Kidney epithelial cell (primary cell): ENCODE measurements at places on chromosomes 1 and 21. TPM values are rescaled to one million over a fixed set of nuclear protein-coding genes. Genes with fewer than 3 reads are reported as not detected.

DNA sequence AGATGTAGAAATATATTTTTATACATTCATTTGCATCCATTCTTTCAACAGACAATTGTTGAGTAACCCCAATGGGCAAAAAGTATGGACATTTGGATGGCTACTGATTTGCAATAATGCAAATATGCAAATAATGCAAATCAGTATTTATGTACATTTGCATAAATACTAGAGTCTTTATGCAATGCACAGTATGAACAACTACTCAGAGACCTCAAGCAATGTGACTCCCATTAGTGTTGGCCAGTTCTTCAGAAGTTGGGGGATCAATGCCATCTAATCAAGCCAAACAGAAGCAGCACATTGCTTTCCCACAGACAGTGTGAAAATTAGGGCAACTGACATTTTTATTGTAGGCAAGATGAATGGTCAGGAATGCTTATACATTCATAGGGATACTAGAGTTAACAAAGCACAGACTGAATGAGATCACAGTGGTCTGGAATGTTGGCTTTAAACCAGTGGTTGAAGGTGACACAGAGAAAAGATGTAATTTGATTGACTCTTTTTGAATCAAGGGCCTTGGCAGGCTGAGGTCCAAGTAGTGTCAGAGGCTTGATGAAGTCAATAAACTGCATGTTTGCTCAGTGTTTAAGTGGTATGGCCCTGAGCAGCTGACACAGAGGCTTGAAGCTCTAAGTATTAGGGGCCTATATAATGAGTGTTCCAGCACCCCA is 256.6 kb downstream of the CTH start:
- no peak for DNase-seq

DNA sequence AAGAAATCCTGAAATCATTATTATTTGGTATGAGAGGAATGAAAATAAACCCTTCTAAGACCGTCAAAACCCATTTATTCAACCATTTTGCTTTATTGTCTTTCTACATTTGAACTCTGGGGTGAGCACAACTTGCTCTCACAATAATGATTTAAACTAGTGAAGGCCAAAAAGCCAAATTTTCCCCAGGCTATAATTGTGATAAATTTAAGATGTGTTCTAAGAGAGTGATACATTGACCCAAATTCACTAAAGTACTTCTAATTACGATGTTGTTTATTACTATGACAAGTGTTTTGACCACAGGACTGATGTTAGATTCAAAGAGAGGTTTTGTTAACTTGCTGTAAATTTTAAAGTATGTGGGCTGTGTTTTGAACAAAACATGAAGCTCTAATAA is 670.9 kb upstream of the NR5A2 start:
- DNase-seq: no peak

DNA sequence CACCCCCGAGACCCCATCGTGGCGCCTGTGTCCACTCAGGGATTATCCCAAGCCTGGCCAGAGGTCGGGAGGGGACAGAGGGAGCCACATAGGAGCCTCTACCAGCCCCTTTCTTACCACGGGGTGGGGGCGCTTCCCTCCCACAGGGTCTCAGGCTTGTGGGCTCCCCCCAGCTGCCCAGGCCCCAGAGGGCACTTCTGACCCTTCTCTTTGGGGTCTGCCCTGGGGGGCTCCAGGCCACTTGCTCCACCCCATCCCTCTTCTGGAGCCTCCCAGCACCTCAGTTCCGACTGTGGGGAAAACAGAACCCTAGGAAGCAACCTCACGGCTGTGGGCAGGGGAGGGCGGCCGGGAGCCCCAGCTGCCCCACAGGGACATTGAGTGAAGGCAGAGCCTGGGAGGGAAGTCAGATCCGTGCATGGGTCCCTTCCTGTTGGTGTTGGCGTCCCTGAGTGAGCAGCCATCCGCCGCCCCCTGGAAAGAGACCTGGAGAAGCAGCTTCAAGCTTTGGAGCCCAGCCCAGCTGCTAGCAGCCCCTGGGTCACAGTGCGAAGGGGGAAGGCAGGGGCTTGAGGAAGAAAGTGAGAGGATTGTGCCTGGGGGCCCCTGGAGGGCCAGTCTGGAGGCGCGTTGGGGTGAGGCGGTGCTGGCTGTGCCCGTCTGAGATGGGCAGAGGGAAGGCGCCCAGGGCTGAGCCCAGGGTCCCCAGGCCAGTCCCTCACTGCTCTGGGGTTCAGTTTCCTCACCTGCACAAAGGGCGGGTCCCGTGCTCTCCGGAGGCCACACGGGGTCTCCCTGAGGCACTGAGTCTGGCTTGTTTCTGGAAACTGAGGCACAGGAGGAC is 22.1 kb downstream of the RRP1 start:
- DNase-seq: no peak

DNA sequence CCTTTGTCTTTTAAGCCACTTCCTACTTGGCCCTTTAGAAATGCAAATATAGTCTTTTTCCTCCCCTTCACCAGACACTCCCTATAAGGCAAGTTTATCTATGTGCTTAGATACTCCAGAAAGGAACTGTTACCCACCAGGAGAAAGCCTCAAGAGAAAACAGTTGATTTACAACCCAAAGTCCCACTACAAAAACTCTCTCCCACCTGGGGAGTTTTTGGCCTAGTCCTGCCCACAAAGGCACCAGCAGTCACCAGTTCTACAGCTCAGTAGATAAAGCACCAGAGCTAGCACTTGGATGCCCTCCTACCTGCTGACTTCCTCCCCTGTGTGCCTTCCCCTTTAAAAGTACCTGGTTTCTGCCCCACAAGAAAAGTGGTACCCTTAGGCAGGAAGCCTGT is 27.7 kb upstream of the HAO2 start:
- DNase-seq: no peak

GRCh38 chr1:80837066-80837465 is 963.7 kb upstream of the ADGRL2 start:
- no peak for DNase-seq

GRCh38 chr1:74712881-74713280 is 20.0 kb downstream of the CRYZ start:
- DNase-seq: no peak

- DNase-seq: no peak
Measured at GRCh38 chr1:213980906-213981305, 6.9 kb upstream of the PROX1 start.

- no peak for DNase-seq
Measured at GRCh38 chr1:157751283-157751682, 25.6 kb downstream of the FCRL2 start.

DNA sequence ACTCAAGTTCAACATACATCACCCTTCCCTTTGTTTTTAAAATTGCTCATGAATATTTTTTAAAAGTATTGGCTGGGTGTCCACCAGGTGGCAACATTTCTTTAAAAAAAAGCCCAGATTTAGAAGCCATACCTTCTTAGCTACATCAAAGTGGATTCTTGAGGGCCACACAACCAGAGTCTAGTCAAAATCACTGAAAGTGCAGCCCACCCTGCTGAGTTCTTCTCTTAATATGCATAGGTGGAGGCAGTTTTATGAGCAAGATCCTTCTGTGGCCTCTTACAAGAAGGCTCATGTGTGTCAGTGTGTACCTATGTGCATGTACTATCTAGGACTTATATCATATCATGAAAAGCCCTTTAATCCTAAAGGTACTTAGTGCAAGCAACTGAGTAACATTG is 16.9 kb upstream of the GNG12 start:
- no peak for DNase-seq

GRCh38 chr1:111516005-111516535 is 12.6 kb upstream of the ADORA3 start:
- DNase-seq: no peak

DNA sequence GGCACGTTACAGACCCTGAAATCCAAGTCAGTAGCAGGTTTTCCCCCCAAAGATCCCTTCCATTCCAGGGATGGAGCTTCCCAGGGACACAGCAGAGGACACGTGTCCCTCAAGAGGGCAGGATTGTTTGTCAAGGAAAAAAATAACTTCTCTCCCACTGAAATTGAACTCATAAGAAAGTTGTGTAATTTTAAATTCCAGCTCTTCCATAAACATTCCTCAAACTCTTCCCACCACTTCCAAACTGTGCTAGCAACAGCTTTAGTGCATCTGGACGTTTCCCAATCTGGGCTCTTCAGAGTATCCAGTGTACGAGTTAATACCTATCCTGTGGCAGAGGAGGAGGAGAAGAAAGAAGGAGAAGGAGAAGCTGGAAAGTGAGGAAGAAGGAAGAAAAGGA is 79.6 kb downstream of the PSMG1 start:
- no peak for DNase-seq

- DNase-seq: no peak
Measured at GRCh38 chr1:153798468-153798780, 23.2 kb downstream of the SLC27A3 start.

DNA sequence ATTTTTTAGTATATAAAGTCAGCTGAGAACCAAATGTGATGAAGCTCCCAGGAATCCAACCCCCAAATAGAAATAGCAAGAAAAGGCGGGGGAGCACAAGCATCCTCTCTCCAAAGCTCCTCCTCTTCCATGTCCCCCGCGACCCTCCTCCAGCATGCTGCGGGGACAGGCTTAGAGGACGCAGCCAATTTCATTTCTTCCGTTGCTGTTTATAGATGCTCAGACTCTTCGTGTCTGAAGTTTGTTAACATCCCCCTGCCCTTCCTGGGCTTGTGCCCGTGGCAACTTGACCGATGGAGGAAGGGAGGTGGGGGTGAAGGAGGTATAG is 754 bp upstream of the NPPA start:
- no peak for DNase-seq

GRCh38 chr1:1596493-1597274 is 3.3 kb downstream of the FNDC10 start:
- no peak for DNase-seq

DNA sequence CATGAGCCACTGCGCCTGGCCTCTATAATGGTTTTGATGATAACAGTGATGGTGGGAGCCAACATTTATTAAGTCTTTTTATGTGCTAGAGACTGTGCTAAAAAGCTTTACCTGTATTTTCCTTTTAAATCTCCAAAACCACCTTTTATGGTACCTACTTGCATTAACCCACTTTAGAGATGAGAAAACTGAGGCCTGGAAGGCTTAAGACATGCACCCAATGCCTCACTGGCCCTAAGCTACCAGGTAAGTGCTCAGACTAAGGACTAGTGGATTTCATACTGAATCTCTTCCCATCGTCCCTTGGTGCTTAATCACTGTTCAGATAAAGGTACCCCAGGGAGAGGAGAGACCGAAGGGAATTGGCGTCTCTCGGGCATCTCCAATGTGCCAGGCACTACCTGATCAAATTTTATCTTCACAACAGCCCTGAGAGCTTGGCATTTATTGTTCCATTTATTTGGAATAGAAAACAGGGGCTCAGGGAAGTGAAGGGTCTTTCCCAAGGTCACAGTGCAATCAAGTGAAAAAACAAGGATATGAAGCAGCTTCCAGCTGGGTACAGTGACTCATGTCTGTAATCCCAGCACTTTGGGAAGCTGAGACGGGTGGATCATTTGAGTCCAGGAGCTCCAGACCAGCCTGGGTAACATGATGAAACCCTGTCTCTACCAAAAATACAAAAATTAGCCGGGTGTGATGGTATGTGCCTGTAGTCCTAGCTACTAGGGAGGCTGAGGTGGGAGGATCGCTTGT is 84.2 kb downstream of the LACTBL1 start:
- DNase-seq: no peak

DNA sequence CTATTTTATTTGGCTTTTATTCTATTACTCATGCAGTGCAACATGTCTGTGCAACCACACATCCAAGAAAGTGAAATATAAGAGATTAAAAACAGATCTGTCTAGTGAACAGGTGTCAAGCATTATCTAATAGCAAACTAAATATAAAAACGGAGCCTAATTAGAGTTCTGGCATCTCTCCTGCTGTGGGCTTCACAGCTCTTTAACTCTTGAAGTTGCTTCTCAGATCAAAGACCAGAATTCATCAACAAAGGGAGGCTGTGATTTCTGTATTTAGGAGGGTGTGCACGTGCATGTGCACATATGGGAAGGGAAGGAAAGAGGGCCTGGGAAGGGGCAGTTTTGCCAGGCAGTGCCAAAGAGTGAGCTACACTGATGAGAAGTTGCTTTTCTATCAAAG is 81.0 kb downstream of the MIS18A start:
- DNase-seq: no peak

DNA sequence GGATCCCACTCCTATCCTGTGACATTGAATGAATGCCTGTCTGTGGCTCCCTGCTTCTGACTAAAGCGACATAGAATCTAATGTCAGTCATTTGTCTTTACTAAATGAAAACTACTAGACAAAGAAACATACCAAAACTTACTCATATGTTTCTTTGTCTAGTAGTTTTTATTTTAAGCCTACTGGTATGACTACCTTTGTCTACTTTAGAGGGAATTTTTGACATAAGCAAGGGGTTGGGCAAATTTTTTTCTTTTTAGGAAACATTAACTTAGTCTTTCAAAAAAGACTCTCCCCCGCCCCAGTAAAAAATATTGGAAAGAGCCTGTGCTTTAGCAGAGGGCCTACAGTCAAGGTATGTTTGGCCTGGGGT is 4.9 kb downstream of the NEK7 start:
- DNase-seq: no peak

GRCh38 chr1:21216835-21217811 is 40.4 kb upstream of the EIF4G3 start:
- no peak for DNase-seq

- no peak for DNase-seq
Measured at GRCh38 chr1:89525169-89525855, 683 bp downstream of the LRRC8B start.

- DNase-seq: no peak
Measured at GRCh38 chr1:96872757-96873156, 151.2 kb downstream of the PTBP2 start.

DNA sequence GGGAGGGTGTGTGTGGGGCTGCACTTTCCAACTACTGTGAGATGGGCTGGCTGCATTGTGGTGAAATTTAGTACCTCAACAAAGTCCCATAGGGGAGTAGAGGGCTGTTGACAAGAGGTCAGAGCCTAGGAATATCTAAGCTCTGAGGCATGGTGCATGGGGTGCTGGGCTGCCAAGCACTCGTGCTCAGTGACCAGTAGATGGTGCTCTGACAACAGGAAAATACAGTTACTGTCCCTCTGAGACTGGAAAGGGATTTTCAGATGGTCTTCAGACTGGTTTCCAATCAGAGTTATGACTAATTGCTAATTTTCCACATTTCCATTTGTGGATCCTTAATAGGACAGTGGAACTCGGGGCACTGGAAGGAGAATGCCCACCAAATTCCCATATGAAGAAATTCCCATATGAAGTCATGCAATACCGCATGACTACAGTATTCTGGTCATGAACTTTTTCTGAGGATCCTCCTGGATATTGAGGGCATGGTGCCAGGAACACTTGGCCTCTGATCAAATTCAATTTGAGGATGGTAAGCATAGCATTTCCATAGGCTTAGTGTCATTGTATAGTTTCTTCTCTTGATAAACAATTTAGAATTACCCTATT is 4.1 kb upstream of the CACNA1E start:
- DNase-seq: peak; percentile 19

Gene RAB25
- 30.4 and 46.0 TPM in 2 replicates for total RNA-seq

Gene TRPM2
- 2.8 and 2.9 TPM in 2 replicates for total RNA-seq

Gene ZMYND12
- 0.46 and 0.48 TPM in 2 replicates for total RNA-seq

Gene CLCNKA
- total RNA-seq: not detected in 2 replicates

Gene NPHS2
- 1.7 and 2.5 TPM in 2 replicates for total RNA-seq

Gene IFNAR2
- total RNA-seq: 16.4 and 23.6 TPM in 2 replicates

Gene PTCH2
- total RNA-seq: under 0.01 and 0.38 TPM in 2 replicates

Gene ORC1
- 2.2 and 2.7 TPM in 2 replicates for total RNA-seq

Gene SIK1
- 14.0 and 33.1 TPM in 2 replicates for total RNA-seq

Gene KCNQ4
- 2.8 and 3.4 TPM in 2 replicates for total RNA-seq
